NCI-H2081 treated with DMSO at 0.1 percent for 48 hours (cell line): ENCODE measurements at places on chromosomes 16 and 17.

GRCh38 chr17:17952691-17953090, 19.5 kb downstream of the TOM1L2 start:
- DNase-seq: no peak

DNA sequence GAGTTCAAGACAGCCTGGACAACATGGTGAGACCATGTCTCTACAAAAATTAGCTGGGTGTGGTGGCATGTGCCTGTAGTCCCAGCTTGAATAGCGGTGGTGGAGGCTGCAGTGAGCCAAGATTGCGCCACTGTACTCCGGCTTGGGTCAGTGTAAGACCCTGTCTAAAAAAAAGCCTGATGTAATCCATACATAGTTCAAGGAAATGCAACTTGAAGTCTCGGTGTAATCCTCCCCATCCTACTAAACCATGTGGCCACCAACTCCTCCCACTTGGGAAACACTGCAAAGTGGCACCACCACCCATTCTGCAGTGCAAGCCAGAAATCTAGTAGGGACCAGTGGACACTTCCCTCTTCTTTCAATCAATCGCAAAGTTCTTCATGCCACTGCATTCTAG, 5.4 kb upstream of the KPNB1 start:
- DNase-seq: no peak

DNA sequence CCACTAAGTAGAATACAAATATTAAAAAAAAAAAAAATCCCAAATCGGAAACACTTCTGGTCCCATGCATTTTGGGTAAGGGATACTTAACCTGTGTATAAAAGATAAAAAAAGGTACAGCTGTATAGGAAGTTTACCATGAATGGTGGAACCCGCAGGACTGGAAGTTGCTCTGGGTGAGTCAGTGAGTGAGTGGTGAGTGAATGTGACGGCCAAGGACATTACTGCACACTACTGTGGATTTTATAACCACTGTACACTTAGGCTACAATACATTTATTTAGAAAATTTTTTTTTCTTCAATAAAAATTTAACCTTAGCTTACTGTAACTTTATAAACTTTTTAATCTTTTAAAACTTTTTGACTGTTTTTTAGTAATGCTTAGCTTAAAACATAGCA, 71.3 kb upstream of the BCAR1 start:
- no peak for DNase-seq

DNA sequence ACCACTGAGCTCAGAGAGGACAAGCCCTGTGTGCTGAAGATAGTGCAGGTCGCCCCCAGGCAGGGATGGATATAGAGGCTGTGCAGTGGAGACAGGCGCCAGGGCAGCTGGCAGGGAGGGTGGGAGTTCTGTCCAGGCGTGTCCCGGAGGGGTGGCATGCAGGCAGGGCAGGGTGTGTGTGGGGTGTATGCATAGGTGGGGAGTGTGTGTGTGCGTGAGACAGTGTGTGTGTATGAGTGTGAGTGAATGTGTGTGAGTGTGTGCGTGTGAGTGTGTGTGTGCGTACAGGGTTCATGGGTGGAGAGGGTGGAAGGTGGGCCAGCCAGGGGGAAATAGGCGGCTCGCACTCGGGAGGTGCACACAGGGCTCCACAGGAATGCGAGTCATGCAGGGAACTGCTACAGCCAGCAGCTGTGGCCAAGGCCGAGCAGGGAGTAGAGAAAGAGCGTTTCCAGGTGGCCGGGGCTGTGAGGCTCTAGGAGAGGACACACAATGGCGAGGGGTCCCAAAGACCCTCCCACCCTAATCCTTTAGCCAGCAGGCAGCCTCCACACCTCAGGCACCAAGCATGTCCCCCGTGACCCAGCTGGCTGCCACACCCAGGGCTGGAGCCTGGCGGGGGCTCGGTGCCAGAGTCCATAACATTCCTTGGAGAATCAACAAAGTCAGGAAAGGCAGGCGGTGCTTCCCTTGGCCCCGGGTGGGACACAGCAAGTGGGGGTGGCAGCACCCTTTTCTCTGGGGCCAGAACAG, 4.6 kb downstream of the PLCD3 start:
- no peak for DNase-seq

- DNase-seq: no peak
These were observed 417.8 kb upstream of the CCL2 start for GRCh38 chr17:33837281-33837680.

DNA sequence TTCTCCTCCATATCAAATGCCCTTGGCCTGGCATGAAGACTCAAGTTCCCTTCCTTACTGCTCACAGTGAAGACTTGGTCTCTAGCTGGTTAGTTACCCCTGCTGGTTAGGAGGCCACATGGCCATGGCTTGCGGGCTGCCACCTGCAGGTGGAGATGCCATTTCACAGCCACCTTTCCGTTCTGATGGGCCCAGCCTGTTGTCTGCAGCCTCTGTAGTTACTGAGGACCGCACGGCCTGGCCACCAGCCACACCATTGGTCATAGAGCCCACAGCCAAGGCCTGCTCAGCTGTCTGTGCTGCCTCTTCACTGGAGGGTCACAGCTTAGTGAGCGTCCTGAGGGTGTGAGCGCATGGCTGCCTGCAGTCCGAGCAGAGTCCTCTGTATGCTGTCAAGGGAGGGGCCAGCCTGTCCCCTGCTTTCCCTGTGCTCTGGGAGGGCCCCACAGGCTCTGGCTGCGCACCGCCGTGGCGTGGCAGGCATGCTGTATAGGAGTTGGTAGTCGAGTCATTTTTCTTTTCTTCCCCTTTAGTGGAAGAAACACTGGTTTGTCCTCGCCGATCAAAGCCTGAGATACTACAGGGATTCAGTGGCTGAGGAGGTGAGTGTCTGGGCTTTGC, 59.2 kb downstream of the PLD6 start:
- DNase-seq: no peak

- DNase-seq: no peak
These were observed 26.8 kb downstream of the GINS2 start for GRCh38 chr16:85661740-85662481.

- no peak for DNase-seq
These were observed 534 bp downstream of the PRSS36 start for GRCh38 chr16:31149332-31149731.

DNA sequence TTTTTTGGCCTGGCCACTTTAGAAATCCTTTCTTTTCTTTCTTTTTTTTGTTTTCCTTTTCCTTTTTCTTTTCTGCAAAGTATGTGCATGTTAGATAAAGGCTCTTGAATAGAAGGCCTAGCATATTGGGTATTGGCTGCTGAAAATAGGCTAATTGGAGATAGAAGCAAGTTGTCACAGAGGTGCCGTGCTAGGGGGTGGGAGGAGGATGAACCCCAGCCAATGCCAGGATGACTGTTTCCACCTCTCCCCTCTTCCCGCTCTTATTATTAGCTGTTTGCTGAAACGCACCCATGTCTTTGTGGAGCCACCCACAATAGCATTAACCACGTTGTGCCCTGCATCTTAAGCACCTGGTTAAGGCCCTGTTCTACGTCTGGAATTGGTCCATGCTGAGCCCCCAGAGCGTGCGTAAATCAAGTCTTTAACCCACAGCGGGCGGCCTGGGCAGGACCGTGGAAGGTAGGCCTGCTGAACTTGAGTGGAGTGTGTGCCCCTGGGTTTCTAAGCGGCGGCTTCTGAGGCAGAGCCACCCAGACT, 123.6 kb downstream of the MSI2 start:
- no peak for DNase-seq

- DNase-seq: no peak
These were observed 184.4 kb downstream of the MSI2 start for GRCh38 chr17:57440522-57441269.

DNA sequence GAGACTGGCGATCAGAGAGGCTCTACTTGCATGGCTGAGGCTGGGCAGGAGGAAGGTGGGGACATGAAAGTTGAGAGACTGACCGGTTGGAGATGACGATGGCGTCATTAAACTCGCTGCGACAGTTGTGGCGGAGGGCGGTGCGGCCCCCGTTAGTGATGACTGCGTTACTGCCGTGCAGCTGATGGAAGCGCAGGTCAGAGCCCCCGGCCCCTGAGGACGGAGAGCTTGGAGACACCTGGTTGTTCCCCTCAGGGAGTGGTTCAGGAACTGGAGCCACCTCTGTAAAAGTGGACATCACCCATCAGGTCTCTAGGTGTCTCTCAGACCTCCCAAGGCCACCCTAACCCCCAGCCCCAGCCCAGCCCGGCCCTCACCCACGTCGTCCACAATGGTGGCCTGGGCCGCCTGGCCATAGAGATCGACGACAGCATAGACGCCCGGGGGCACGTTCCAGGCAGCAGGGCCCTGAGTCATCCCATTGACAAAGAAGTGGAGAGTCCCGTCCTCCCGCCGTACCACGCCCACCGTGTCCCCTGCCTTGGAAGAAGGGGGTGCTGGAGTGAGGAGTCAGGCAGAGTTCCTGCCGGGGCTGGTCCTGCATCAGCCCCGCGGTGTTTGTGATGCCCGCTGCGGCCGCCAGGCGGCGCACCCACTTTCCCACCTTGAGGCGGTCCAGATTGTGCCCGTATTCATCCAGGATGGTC, 5.3 kb downstream of the NEURL4 start:
- DNase-seq: no peak

- no peak for DNase-seq
These were observed 60.0 kb upstream of the SREBF1 start for GRCh38 chr17:17896746-17897145.

GRCh38 chr16:11474617-11475291, 112.0 kb downstream of the LITAF start:
- DNase-seq: no peak

- DNase-seq: no peak
These were observed 129.1 kb downstream of the FTO start for GRCh38 chr16:53832896-53833544.

DNA sequence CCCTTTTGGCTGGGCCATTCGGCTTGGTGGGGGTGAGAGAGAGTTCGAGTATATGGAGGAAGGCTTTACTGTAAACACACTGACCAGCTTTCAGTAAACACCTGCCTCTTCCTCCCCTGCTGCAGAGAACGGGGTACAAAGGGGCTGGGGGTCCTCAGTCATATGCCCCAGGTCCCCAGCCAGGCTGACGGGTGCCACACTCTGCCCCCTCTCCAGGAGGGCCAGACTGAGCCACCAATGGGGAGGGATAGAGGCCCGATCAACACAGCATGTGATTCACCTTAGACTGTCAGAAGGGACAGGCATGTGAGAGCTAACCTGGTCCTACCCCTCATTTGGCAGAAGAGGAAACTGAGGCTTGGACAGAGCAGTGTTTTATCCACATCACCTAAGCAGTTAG, 13.0 kb downstream of the NHERF1 start:
- no peak for DNase-seq

GRCh38 chr17:61057257-61057656, 342.4 kb upstream of the TBX2 start:
- DNase-seq: no peak

GRCh38 chr17:79549141-79549915, 61.5 kb downstream of the RBFOX3 start:
- no peak for DNase-seq

- DNase-seq: no peak
These were observed 8.3 kb downstream of the TANGO6 start for GRCh38 chr16:68851601-68852000.

DNA sequence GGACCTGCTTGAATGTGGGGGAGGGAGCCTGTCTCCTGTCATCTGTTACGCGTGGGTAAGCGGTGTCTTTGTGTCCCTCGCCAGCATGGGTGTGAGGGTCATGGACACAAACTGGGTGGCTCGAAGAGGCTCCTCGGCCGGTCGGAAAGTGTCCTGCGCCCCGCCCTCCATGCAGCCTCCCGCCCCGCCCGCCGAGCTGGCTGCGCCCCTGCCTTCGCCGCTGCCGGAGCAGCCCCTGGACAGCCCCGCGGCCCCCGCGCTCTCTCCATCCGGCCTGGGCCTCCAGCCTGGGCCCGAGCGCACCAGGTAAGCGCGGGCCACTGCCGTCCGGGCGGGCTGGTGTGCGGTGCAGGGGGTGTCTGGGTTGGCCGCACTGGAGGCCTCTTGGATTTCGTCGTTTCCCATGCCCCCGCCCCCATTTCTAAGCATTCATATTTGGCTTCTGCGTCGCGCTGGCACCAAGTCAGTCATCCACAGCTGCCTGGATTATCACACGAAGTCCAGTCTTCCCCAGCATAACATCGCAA, 43.8 kb downstream of the ELAC2 start:
- DNase-seq: no peak

GRCh38 chr17:27600471-27600870, 30.5 kb upstream of the LGALS9 start:
- no peak for DNase-seq

GRCh38 chr16:50996830-50997186, 154.3 kb downstream of the SALL1 start:
- DNase-seq: no peak

DNA sequence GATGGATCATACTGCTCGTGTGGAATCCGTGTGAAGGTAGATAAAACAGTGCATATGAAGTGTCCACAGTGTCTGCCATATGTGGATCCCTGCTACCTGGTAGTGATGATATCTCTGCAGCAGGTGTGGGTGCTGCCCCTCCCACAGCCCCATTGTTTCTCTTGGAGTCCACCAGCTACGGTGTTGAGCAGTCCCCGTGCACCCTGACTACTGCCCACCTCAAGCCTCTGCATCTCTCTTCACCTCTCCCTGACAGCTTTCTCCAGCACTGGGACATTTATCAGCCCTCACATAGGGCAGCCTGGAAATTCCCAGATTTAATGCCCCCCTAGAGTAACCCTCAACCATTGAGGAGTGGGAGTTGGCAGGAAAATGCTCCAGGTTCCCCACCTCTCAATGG, 244.7 kb downstream of the IRF8 start:
- DNase-seq: no peak

GRCh38 chr16:11586856-11587642, at the start of gene LITAF:
Gene LITAF, minus strand, starts transcription at chr16:11586919. Its CDS starts 30,189 bp downstream, at chr16:11556730.
- DNase-seq: no peak

- DNase-seq: no peak
These were observed 18.3 kb downstream of the KRT12 start for GRCh38 chr17:40848583-40849235.

GRCh38 chr16:31002862-31003341, 7.5 kb downstream of the STX1B start:
- no peak for DNase-seq
